Progenitor cell of endocrine pancreas (in vitro differentiated cells): ENCODE measurements at places on chromosomes 3 and 15. TPM values are rescaled to one million over a fixed set of nuclear protein-coding genes. Genes with fewer than 3 reads are reported as not detected.

- H3K36me3 ChIP-seq = no peaks in the 10 kb centered on the region
- peaks cover 9% of the 10 kb centered on the region for H3K4me1 ChIP-seq
- peak within 1 kb of the TSS; percentile 70 for H3K4me3 ChIP-seq
Measured at GRCh38 chr15:100341750-100342560, at the start of gene ADAMTS17. ADAMTS17 (minus strand) TSS chr15:100341975; CDS start chr15:100341899, 76 bp downstream.

RLBP1 gene
- total RNA-seq = not detected in 2 replicates

RPUSD2 gene
- total RNA-seq = 11.5 and 13.2 TPM in 2 replicates

PRSS50 gene
- total RNA-seq = 1.9 TPM in 2 replicates

- DNase-seq = no peak
- peaks cover 3% of the 10 kb centered on the region for H3K27me3 ChIP-seq
- no peak overlapping the region for H3K4me3 ChIP-seq
- no peak overlapping the region for H3K27ac ChIP-seq
- no peaks in the 10 kb centered on the region for H3K36me3 ChIP-seq
- H3K4me1 ChIP-seq = no peaks in the 10 kb centered on the region
Measured at GRCh38 chr3:122168044-122168443, 15.4 kb upstream of the CASR start.

DNA sequence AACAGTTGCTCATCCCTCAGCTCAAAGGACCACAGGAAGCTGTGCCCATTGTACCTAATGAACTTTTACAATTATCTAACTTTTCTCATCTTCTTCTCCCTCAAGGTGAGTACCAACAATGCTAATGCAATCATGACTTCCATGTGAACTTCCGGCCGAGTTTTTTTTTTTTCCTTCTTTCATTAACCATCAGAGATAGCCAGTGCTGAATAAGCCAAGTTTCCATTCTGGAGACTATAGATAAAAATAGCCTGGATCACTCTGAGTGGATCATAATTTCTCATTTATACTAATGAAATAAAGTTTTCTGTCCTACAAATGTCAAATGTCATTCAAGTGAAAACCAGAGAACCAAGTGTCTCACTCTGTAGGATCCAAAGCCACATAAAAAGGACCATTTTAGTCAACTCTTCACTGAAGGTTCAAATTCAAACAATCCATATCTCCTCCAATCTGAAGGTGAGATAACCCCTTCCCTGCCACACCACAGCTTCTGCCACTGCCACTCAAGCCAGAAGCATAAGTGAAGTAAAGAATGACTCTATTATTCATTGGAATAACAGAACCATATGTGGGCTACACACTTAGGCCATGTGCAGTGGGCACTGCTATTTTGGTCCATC, 5.5 kb downstream of the SUMF1 start:
- H3K36me3 ChIP-seq = peaks cover 3% of the 10 kb centered on the region
- H3K27me3 ChIP-seq = no peaks in the 10 kb centered on the region
- no peak overlapping the region for H3K4me3 ChIP-seq
- H3K27ac ChIP-seq = no peak overlapping the region
- peaks cover 6% of the 10 kb centered on the region for H3K4me1 ChIP-seq
- DNase-seq = no peak

DNA sequence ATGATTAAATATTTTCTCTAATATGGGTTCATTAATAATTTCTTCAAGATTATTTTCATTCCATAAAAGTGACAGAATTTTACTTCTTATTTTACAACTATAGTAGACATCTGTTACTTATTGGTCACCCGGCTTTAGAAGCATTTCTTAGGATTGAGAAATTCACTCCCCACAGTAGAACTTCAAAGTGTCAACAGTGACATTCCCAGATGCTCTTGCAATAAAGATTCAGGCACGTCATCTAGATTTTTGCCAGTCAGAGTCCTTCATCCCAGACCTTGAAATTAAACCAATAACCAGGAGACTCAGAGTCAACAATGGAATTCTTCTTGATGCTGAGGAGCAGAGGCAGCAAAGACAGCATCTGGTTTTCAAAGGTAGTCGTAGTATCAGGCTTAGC, 190.8 kb downstream of the VGLL3 start:
- no peaks in the 10 kb centered on the region for H3K27me3 ChIP-seq
- no peak overlapping the region for H3K27ac ChIP-seq
- H3K4me1 ChIP-seq = no peaks in the 10 kb centered on the region
- no peak overlapping the region for H3K4me3 ChIP-seq
- H3K36me3 ChIP-seq = no peaks in the 10 kb centered on the region
- DNase-seq = no peak

LRRC15 gene
- not detected in 2 replicates for total RNA-seq
